ENCODE measurements at places on chromosomes 6 and 20. TPM values are rescaled to one million over a fixed set of nuclear protein-coding genes. Genes with fewer than 3 reads are reported as not detected.

PTK6 gene
- total RNA-seq, result not detected

RAB44 gene
- not detected for total RNA-seq

TRAPPC3L gene
- total RNA-seq, result not detected

VIP gene
- total RNA-seq, result not detected

DNAAF9 gene
- total RNA-seq, result 42.3 TPM

CDC5L gene
- total RNA-seq, result 30.3 TPM

RNF144B gene
- total RNA-seq, result 24.5 TPM

RIPOR2 gene
- total RNA-seq, result 5.2 TPM

C20orf204 gene
- total RNA-seq, result 0.33 TPM

DYNLT2 gene
- 1.1 TPM for total RNA-seq

SOX12 gene
- total RNA-seq, result 0.55 TPM

GSTA3 gene
- not detected for total RNA-seq

XKR7 gene
- total RNA-seq, result not detected

STK35 gene
- 7.2 TPM for total RNA-seq

NMBR gene
- not detected for total RNA-seq

SYTL3 gene
- 3.0 TPM for total RNA-seq

RIPPLY2 gene
- total RNA-seq, result not detected

RAB5IF gene
- 215 TPM for total RNA-seq

TMEM30A gene
- total RNA-seq, result 31.7 TPM

EFHC1 gene
- total RNA-seq, result 9.3 TPM

C6orf15 gene
- total RNA-seq, result not detected

SPO11 gene
- not detected for total RNA-seq

OLIG3 gene
- not detected for total RNA-seq

CPXM1 gene
- total RNA-seq, result 0.81 TPM

RAET1G gene
- total RNA-seq, result not detected

C20orf202 gene
- total RNA-seq, result not detected

BNIP5 gene
- total RNA-seq, result not detected

COL10A1 gene
- total RNA-seq, result not detected

CYP39A1 gene
- total RNA-seq, result 1.2 TPM

SEL1L2 gene
- total RNA-seq, result not detected

HEY2 gene
- 6.4 TPM for total RNA-seq

SNHG17 gene
- total RNA-seq, result 8.4 TPM

Data from gastrocnemius medialis (tissue), 4 donors.